ENCODE measurements at places on chromosomes 7 and 10.
A peak's percentile ranks its signal among the peaks of the same experiment; 100 is the strongest.

DNA sequence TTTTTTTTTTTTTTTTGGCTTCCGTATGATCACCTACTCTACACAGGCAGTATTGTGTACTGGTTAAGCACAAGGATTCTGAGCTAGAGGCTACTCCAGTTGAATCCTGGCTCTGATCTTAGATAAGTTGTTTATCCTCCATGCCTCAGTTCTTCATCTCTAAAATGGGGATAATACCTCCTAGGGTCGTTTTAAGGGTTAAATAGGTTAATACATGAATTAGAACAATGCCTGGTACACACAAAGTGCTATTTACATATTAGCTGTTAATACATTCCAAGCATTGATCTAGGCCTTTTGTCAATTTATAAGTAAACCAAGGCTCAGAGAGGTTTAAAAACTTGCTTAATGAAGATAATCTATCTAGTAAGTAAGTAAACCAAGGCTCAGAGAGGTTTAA, 59.0 kb downstream of the ST7 start:
- no peak for DNase-seq

DNA sequence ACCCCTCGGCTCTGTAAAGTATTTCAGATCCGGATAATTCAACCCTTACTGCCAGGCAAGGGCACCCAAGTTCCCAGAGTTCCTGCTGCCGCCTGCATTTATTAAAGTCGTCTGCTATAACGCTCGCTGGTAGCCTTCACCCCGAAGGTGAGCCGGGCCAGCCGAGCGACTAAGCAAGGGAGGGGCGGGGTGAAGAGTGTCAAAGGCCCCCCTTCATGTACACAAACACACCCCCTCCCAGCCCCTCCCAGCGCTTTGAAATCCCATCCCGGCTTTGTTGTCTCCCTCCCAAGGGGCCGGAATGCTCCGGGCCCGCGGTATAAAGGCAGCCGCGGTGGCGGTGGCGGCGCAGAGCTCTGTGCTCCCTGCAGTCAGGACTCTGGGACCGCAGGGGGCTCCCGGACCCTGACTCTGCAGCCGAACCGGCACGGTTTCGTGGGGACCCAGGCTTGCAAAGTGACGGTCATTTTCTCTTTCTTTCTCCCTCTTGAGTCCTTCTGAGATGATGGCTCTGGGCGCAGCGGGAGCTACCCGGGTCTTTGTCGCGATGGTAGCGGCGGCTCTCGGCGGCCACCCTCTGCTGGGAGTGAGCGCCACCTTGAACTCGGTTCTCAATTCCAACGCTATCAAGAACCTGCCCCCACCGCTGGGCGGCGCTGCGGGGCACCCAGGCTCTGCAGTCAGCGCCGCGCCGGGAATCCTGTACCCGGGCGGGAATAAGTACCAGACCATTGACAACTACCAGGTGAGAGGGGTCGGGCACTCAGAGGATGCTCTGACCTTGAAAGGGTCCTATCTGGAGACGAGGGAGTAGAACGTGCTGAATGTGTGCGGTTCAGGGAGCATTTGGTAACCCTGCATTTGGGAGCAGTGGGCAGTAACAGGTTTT, at the start of gene DKK1:
DKK1 (plus strand) TSS at position 349 of the 889 bp plus-strand sequence; CDS start at position 503, 154 bp downstream.
- peak; percentile 67 for DNase-seq

GRCh38 chr10:102657984-102658724, 13.9 kb downstream of the TRIM8 start:
- no peak for DNase-seq

DNA sequence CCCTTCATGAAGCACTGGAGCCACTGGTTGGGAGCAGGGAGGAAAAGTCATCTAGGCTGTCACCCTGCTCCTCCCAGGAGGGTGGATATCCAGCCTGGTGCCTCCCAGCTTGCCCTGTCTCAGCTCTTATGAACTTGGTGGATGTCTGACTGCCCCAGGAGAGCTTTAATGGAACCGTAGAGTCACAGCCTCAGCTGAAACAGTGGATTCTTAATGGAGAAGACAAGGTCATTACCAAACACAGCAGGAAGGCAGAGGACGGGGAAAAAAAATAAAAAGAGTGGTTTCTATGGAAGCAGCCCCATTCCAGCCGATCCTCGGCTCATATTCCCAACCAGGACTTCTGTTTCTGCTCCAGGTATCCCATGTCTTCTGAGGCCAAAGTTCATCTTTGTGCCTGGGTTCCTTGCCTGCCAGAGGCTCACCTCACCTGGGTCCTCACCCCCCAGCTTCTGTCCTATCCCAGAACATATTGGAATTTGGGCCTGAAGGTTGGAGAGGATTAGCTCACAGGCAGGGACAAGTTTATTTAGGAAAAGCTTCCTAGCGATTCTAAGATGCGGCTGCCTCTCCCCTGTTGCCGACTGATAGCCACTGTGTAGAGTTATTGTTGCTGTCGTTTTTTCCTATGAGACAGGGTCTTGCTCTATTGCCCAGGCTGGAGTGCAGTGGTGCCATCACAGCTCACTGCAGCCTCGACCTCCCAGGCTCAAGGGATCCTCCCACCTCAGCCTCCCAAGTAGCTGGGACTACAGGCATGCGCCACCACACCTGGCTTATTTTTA, 15.6 kb downstream of the CCL26 start:
- no peak for DNase-seq

- DNase-seq = no peak
These were observed 273.5 kb upstream of the DGKB start for GRCh38 chr7:15176089-15176488.

GRCh38 chr10:68103901-68104300, 5.4 kb upstream of the MYPN start:
- no peak for DNase-seq

DNA sequence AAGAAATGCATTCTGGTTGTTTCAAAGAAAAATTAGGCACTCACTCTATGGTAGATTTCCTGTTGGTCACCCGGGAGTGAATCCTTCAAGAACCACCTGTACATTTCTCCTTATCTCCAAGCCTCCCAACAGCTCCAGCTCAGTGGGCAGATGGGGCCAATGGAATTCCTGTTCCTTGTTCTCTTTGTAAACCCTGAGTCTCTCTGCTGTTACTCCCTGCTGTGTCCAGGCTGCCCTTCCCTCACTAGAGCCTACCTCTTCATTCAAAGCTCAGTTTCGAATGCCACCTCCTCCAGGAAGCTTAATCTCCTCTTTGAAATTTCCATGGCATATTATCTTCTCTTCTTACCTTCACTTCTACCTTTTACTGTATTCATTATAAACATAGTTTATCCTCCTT, 3.5 kb upstream of the BMPER start:
- DNase-seq = no peak

DNA sequence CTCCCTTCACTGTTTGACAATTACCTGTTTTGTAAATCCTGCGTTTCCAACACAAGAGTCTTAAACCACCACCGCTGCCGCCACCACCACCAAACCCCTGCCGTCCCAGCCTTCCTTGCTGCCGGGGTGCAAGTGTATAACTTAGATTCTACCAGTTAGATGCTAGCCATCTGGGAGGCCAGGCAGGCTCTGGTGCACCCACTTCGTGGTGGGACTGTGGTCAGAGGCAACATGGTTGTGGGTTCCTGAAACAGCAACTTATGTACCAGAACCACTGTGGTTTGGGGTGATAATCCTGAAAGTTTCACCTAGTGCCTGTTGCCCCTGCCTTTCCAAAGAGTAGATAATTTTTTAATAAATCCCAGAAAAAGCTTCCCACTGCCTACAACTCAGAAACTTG, 510.5 kb downstream of the CCSER2 start:
- no peak for DNase-seq

DNA sequence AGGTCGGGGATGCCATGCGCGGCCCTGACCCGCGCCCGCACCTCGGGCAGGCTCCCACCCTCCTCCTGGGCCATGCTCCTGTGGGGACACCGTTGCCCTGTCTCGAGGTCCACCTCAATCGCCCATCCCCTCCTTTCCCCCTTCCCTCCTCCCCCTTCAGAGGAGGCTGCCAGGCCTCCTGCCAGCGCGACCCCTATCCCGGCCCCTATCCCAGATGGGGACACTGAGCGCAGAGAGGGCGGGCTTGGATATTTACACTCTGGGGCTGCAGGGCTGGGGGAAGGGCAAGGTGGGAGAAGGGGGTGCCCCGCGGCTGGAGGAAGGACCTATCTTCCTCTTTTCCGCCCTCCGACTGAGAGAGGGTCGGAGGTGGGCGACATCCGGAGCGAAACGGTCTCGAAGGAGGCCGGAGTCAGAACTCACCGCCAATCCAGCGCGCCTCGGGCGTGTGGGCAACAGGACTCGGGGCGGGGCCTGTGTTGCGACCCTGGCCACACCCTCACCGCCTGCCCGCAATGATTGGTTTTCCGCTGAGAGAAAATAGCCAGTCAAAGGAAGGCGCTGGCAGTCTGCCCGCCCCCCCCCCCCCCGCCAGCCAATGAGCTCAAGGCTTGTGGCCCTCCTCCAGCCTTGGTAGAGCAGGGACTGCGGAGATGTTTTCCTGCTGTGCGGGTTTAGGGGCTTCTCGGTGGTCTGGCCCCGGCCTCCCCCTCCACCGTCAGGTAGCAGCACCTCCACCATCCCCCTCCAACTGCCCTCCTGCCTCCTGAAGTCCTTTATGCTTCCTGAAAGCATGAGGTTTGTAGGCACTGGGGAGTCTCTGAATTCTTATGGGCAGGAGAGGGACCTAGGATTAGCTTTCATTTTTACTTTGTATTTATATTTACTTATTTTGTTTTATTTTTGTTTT, at the start of gene METTL27:
METTL27 (minus strand) TSS at position 450 of the 910 bp plus-strand sequence; CDS start at position 74, 376 bp downstream.
- peak; percentile 58 for DNase-seq

DNA sequence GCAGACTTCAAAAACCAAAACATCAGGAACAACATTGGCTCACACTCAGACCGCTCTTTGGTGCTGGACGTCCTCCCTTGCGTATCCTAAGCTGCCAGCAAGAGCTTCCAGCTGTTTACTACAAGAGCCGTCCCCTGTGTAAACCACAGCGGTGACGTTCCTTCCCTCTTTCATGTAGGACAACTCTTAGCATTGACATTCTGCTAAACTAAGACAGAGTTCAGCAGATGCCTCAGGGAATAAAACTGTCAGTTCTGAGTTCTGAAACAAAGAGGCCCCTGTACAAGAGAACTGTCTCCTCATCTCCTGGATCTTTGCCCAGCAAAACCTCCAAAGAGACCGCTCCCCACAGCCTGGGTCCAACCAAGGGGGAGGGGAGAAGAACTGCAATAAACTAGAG, 57.8 kb upstream of the OPALIN start:
- DNase-seq = no peak

DNA sequence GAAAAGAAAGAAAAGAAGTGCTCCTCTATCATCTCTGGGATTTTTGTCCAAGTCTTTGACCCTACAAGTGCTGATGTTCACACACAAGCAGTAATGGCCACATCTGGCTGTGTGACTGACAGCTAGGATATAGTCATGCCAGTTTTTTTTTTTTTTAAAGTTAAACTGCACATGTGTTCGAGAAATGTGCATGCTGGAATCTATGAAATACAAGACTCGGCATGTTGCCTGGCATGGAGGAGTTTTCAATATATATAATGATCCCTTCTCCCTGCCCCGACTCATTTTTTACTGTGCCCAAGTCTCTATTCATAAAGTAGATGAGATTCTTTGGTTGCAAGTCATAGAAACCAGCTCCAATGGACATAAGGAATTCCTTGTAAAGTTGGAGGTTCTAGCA, 60.4 kb upstream of the FGFR2 start:
- DNase-seq = no peak

DNA sequence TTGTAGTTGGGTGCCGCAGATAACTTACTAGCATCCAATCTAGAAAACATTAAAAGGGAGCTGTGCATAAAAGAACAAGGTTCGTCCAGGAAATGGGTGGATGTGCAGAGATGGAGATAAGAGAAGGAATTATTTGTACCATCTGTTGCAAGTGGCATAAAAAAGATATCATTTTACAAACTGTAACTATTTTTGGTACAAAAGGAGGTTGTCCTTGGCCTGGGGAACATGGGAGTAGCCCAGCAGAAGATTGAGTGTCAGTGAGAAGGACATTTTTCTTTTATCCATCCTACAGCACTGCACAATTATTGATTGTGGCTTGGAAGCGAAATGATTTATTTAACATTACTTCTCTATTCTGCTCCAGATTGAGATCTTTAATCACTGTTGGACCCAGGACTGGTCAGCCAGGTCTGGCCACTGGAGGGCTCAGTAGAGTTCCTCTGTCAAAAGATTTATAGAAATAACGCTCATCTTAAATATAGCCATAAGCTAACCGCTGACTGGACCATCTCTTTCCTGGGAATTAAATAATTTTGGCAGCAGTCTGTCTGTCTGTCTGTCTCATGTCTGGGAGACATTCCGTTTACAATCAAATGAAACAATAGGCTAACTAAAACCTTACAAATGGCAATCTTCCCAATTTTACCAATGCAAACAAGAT, 254.1 kb downstream of the KIAA1217 start:
- DNase-seq = no peak

GRCh38 chr10:111473361-111473760, 396.5 kb downstream of the ADRA2A start:
- DNase-seq = no peak

- no peak for DNase-seq
These were observed 67.3 kb downstream of the NRBF2 start for GRCh38 chr10:63200431-63200830.

DNA sequence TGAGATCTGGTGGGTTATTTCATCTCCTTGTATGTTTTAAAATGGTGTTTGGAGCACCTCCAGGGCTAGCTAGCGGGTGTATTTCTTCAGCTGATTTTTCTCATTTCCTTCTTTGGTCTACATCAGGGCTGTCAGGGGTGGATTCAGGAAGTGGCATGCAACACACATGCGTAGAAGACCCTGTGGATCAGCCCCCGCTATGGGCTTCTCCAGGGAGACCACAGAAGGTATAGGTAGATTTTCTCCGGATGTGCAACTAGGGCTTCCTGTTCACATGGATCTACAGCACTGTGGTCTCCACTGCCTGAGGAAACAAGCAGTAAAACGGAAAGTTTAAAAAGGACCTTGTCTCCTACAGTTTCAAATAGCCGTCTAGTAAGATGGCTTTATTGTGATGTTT, 10.4 kb downstream of the NUB1 start:
- DNase-seq = peak; percentile 68

DNA sequence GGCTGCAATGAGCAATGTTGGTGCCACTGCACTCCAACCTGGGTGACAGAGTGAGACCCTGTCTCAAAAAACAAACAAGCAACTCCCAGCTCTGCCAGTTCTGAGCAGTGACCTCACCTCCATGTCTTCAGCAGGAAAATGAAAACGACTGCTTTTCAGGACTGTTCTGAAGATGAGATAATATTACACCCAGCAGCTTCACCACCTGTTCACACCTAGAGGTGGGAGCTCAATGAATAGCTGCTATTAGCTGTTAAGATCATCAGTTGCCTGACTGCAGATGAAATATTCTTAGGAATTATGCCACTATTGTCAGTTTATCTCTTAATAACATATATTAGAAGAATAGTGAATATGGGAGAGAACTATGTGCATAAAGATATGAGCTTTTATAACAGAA, 48.4 kb upstream of the CYTH3 start:
- no peak for DNase-seq

GRCh38 chr7:137850972-137851945, 4.5 kb upstream of the DGKI start:
- no peak for DNase-seq

- DNase-seq = no peak
These were observed 1.1 kb upstream of the LBX1 start for GRCh38 chr10:101230183-101230917.

DNA sequence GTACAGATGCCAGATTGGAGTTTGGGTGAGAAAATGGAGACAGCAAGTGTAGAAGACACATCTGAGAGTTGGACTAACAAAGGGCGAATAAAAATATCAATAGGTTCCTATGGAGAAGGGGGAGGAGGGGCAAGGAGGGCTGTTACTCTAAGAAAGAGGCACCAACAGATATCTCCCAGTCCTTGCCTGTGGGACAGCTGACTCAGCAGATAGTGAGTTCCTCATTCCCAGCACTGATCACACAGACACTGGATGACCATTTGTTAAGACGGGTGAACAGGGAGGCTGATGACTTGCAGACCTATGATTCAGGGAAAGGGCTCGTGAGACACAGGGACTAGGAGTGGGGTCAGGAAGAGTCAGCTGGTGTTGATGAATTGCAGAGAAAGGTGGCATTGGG, 5.7 kb upstream of the PRR15 start:
- DNase-seq = no peak
